Activated naive CD4-positive, alpha-beta T cell treated with anti-CD3 and anti-CD28 coated beads, Interleukin-2, amount 50 U/mL, for 72 hours (primary cell): ENCODE measurements at places on chromosomes 3 and 15. TPM values are rescaled to one million over a fixed set of nuclear protein-coding genes. Genes with fewer than 3 reads are reported as not detected.

SEMA4B gene
- total RNA-seq, result 19.1 TPM

THBS1 gene
- total RNA-seq, result 7.5 TPM

CCR1 gene
- not detected for total RNA-seq

DZIP1L gene
- not detected for total RNA-seq

TMIE gene
- total RNA-seq, result 1.0 TPM

PEX5L gene
- total RNA-seq, result not detected

A4GNT gene
- not detected for total RNA-seq

RAB11A gene
- 188 TPM for total RNA-seq

SLC2A2 gene
- not detected for total RNA-seq

IL5RA gene
- total RNA-seq, result not detected

ESYT3 gene
- total RNA-seq, result 0.14 TPM

KCNMB2 gene
- not detected for total RNA-seq

EFCC1 gene
- total RNA-seq, result not detected

SLC6A1 gene
- not detected for total RNA-seq

LMAN1L gene
- 0.27 TPM for total RNA-seq

CP gene
- not detected for total RNA-seq

CELF6 gene
- 0.48 TPM for total RNA-seq

CNBP gene
- 282 TPM for total RNA-seq

TLR9 gene
- total RNA-seq, result 0.86 TPM

AP3B2 gene
- 1.4 TPM for total RNA-seq

STRA6 gene
- total RNA-seq, result 0.14 TPM

FGF12 gene
- total RNA-seq, result not detected

TMEM212 gene
- not detected for total RNA-seq

UNC13C gene
- total RNA-seq, result not detected

PARP15 gene
- total RNA-seq, result 13.8 TPM

KCTD6 gene
- 5.7 TPM for total RNA-seq

ALDH1A2 gene
- total RNA-seq, result not detected

AADACL2 gene
- total RNA-seq, result not detected

RNU5B-1 gene
- not detected for total RNA-seq

PODXL2 gene
- total RNA-seq, result 1.8 TPM

COL6A5 gene
- not detected for total RNA-seq

PDCD7 gene
- total RNA-seq, result 34.2 TPM

FOXB1 gene
- total RNA-seq, result not detected

TEX55 gene
- total RNA-seq, result not detected

HCLS1 gene
- 217 TPM for total RNA-seq

OXNAD1 gene
- total RNA-seq, result 53.9 TPM

HRG gene
- not detected for total RNA-seq

DYNLT2B gene
- total RNA-seq, result 13.1 TPM

ZNF80 gene
- 0.53 TPM for total RNA-seq

CHDH gene
- total RNA-seq, result 0.02 TPM

GOLGA6D gene
- not detected for total RNA-seq

CHAC1 gene
- 16.3 TPM for total RNA-seq

EPHA3 gene
- total RNA-seq, result 0.72 TPM

CNOT10 gene
- 60.2 TPM for total RNA-seq

SNX22 gene
- 1.7 TPM for total RNA-seq

SLC9C1 gene
- total RNA-seq, result not detected
